ENCODE measurements at places on chromosomes 4 and X. TPM values are rescaled to one million over a fixed set of nuclear protein-coding genes. Genes with fewer than 3 reads are reported as not detected.

FSTL5 gene
- total RNA-seq = not detected

DCAF12L2 gene
- total RNA-seq = not detected

NEIL3 gene
- total RNA-seq = 18.3 TPM

RBBP7 gene
- 216 TPM for total RNA-seq
